ENCODE measurements at places on chromosomes 4 and X.

DNA sequence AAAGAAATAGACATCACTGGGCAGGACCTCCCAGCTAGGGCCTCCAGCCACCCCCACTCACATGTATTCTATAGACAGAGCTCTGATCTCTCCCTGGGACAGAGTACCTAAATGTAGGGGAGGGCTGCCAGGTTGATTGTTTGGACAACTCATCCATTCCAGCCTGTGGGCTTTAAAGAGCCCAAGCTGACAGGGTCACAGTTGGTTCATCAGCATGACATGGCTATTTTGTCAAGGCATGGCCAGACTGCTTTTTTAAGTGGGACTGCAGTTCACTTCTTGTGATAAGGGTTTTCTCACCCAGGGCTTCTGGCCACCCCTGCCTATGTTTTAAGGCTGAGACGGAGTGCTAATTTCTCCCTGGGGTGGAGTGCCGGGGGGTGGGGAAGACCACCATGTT lies 63.3 kb downstream of the KLHL4 start:
- DNase-seq = no peak

- DNase-seq = no peak
Observed at GRCh38 chrX:68365341-68365740, 68.0 kb downstream of the OPHN1 start.

DNA sequence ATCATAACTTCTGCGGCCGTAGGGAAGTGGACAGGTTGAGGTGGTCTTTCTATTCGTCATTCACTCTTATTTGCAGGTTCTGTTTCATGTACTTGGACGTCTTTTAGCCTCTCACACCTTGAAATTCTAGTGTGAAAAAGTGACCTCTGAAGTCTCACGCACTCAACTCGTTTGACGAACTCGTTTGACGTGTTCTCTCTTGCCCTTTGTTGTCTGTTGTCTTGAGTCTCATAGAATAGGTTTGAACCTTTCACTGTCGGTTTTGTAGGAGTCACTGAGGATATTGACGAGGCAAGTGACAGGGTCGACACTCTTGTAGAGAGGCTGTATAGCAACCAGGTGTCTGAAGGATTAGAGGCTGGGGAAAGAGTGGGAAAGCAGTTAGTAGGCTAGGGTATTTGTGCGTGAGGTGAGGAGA lies 1.1 kb upstream of the PGRMC2 start:
- peak; percentile 57 for DNase-seq

GRCh38 chrX:45847961-45848360 lies 647.3 kb upstream of the DIPK2B start:
- no peak for DNase-seq

GRCh38 chr4:163744861-163745260 lies 250.4 kb downstream of the TMA16 start:
- DNase-seq = no peak

- no peak for DNase-seq
Observed at GRCh38 chr4:68865188-68865638, 49.4 kb downstream of the UGT2B10 start.

GRCh38 chrX:10893976-10894375 lies 217.2 kb upstream of the HCCS start:
- DNase-seq = no peak

DNA sequence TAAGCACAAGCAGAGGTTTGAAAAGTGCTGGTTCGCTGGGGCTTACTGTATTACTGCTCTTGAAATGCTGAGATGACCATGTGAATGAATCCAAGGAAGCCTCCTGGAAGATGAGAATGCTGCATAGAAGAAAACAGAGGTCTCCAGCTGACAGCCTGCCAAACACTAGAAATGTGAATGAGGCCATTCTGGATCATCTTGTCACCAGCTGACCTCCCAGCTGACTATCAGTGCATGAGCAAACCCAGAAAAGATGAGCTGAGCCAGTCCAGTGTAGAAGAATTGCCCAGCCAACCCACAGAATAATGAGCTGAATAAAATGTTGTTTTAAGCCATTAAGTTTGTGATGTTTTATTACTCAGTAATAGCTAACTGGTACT lies 49.1 kb upstream of the DYNLT3 start:
- DNase-seq = no peak

GRCh38 chr4:38788317-38788716 lies 5.5 kb upstream of the TLR10 start:
- no peak for DNase-seq

DNA sequence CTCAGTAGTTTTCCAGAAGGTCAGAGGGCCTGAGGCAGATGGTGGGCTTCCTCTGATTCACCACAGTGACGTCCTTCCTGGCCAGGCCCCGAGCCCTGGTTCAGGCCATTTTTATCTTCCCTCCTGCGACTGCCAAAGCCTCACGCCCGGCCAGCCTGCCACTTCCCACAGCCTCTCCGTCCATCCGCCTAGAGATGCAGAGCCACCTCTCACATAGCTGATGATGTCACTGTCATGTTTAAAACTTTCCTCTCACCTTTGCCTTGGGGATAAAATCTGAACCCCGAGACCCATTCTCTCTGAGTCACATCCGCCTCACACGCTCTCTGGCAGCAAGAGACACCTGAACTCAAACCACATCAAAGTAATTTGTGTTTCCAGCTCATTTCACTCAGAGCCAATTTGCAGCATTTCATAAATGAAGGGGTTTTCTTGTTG lies 175.3 kb downstream of the QDPR start:
- DNase-seq = peak; percentile 71

DNA sequence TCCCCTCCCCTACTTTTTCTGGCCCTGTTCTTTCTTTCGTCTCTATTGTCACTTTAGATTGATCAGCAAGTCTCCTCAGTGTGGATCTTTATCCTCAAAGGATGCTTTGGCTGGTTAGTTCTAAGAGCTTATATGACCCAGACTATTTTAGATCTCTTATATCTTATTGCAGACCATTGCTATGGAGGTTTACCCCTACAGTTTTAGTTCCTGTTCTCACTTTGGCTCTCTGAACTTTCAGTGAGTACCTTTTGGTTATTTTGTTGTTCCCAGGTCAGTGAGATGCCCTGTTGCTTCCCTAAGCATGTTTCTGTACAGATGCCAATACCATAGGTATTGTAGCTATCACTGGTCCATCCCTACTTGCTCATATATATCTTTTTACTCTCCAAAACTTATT lies 24.0 kb upstream of the MED14 start:
- DNase-seq = no peak

DNA sequence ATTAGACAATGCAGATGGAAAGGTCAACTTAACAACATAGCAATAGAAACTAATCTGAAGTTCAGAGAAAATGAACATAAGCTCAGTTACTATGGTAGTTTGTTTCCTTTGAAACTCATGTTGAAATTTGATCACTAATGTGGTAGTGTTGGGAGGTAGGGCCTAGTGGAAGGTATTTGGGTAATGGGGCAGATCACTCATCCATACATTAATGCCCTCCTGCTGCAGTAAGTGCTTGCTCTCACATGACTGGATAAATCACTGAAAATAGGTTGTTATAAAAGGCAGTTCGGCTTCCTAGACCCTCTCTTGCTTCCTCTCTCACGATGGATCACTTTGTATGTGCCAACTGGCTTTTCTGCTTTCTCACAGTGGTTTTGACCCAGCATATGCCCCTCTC lies 567.4 kb upstream of the GALNT7 start:
- no peak for DNase-seq

- no peak for DNase-seq
Observed at GRCh38 chr4:19969492-19969891, 282.2 kb upstream of the SLIT2 start.

DNA sequence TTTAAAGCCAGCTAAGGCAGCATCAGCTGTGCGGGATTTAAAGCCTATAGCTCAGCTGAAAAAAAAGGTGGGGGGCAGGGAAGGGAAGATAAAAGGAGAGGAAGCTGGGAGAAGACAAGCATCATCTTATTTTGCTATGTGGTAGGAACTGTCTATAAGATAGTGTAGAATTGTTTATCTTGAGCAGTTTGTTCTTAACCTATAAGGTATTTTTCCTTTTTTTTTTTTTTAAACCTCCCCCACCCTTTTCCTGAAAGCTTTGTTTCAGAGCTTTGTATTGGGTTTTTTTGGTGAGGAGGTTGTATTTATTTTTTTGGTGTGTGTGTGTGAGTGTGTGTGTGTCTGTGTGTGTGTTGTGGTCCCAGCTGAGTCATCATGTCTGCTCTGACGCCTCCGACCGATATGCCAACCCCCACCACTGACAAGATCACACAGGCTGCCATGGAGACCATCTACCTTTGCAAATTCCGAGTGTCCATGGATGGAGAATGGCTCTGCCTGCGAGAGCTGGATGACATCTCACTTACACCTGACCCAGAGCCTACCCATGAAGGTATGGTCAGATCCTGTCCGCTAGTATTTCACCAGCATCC lies 531 bp downstream of the RUFY3 start:
- peak; percentile 41 for DNase-seq

- no peak for DNase-seq
Observed at GRCh38 chr4:146382194-146382593, 139.5 kb downstream of the SLC10A7 start.

- no peak for DNase-seq
Observed at GRCh38 chrX:16063141-16063540, 60.2 kb upstream of the GRPR start.

GRCh38 chr4:173524218-173525117 lies 5.6 kb downstream of the HAND2 start:
- no peak for DNase-seq

GRCh38 chr4:108889696-108890483 lies 127.0 kb upstream of the ETNPPL start:
- DNase-seq = no peak

DNA sequence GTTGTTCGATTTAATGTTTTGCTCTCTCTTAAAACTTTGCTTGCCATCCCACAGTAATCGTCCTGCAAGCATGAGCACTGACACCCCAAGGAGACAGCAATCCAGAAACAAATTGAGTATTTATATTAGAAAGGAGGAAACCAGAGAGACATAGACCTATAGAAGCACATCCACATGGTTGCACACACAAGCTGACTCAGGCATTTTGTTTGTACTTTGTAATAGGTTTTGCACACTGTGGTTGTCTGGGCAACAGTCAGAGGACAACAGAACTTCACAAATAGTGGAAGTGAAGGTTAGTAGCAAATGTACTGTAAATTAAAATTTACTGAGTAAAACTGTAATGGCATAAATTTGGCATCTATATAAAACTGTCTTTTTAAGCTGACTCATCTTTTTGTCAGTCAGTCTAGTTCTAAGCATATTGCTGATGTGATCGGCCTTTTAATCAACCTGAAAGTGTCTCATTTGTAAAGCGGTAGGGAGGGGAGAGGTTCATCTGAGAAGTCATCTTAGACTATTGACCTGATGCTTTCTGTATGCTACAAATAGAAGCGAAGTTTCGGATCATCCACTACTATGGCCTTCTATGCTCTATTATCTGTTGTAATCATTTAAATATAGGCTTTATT lies 1624.7 kb downstream of the ARAP2 start:
- no peak for DNase-seq

DNA sequence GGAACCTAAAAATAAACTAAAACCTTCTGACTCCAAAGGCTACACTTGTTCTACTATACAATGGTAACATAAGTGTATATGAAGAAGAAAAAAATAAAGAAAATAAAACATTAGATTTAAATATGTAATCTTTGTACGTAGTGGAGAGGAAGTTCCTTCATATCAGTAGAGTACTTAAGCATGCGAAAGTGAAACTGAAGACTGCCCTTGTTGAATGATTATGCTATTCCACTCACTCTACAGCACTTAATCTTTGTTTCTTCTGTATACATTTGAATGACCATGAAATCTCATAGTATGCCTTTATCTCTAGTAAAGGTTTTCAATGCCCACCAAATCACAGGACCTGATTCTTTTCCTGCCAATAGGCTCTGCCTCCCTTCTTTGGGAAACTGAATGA lies 78.9 kb downstream of the NDST3 start:
- DNase-seq = no peak

GRCh38 chr4:157739242-157739641 lies 433.6 kb downstream of the GASK1B start:
- no peak for DNase-seq

GRCh38 chr4:182760551-182761043 lies 156.6 kb downstream of the DCTD start:
- DNase-seq = no peak

DNA sequence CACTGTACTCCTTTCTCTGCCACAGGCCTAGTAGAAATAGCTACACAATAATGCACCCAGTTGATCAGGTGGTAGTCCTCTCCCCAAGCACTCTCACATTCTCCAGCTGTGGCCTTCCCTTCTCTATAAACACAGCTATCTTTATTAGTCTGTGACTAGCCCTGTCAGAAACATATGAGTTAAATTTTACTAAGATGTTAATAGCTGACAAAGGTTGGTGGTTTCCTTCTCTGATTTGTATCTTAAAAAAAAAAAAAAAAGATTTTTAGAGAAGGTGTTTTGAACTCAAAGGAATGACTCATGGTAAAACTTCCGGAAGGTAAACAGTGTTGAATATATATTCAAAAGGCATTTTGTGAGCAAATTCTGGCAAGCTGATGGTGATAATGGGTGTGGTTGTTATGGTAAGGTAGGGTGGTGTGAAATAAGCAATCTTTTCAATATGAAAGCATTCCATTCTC lies 327.4 kb downstream of the PPP3CA start:
- DNase-seq = no peak

- DNase-seq = no peak
Observed at GRCh38 chr4:133996431-133997121, 205.0 kb downstream of the PABPC4L start.

- no peak for DNase-seq
Observed at GRCh38 chr4:81207828-81208227, 7.2 kb downstream of the PRKG2 start.

All from CD4-positive, alpha-beta T cell treated with Interferon gamma for 1 hour (primary cell).